ENCODE measurements at places on chromosomes 16 and 17.

GRCh38 chr16:67922221-67922620 is 9.4 kb downstream of the CTRL start:
- DNase-seq: no peak

GRCh38 chr17:29041571-29041970 is 1.4 kb upstream of the PIPOX start:
- DNase-seq: no peak

DNA sequence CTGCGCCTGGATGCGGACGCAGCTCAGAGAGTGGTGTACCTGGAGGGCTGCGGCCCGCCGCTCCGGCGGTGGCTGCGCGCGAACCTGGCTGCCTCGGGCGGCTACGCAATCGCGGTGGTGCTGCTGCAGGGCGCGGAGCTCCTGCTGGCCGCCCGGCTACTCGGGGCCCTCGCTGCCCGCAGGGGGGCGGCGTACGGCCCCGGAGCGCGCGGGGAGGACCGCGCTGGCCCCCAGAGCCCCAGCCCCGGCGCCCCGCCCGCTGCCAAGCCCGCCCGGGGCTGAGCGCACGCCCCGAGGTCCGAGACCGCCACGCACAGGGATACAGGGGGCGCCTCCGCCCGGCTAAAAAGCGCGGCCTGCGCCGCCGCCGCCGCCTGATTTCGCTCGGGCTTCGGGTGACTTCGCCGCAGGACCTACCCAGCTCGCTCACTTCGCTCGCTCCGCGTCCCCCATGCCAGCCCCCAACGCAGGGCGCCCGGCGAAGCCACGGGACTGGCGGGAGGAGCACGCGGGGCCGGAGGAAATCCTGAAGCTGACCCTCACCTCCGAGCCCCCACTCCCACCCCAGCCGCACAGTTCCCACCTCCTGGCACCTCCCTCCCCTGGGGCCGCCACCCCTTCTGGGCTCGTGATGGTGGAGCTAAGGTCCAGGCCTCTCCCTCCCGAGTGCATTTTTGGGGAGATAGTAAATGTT is 8.2 kb downstream of the PDE6G start:
- no peak for DNase-seq

DNA sequence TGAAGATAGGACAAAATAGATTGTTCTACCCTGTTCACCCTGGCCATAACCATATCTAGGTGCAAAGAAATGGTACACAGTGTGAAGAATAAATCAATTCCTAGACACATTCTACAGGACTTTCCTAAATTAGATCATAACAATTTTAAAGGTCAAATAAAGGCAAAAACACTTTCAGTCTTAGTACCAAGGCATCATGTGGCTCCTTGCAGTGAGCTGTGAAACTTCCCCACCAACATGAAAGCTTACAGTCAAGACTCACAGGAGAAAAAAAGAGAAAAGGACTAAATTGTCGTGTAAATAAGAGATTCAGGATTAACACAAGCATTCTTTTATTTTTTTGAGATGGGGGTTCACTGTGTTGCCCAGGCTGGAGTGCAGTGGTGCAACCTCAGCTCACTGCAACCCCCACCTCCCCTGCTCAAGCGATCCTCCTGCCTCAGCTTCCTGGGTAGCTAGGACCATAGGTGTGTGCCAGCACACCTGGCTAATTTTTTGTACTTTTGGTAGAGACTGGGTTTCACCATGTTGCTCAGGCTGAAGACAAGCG is 14.2 kb downstream of the NSMCE1 start:
- DNase-seq: no peak

- DNase-seq: no peak
These were observed 706.9 kb upstream of the SOX9 start for GRCh38 chr17:71413935-71414334.

DNA sequence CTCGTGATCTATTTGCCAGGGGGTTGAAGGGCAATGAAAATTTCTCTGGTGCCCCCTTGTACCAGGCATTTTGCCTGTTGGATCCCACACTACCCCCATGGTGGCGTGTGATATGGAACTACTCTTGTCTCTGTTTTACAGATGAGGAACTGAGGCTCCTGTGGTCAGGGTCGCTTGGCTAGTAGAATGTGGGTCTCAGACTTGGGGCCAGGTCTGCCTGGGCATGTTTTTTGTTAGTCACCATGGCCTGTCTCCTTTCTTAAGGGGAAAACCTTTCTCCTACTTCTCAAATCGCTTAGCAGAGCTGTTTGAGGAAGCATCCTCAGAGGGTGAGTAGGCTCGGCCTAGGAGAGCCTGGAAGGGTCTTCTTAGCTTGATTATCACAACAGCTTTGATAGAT is 51.2 kb downstream of the CLEC16A start:
- no peak for DNase-seq

DNA sequence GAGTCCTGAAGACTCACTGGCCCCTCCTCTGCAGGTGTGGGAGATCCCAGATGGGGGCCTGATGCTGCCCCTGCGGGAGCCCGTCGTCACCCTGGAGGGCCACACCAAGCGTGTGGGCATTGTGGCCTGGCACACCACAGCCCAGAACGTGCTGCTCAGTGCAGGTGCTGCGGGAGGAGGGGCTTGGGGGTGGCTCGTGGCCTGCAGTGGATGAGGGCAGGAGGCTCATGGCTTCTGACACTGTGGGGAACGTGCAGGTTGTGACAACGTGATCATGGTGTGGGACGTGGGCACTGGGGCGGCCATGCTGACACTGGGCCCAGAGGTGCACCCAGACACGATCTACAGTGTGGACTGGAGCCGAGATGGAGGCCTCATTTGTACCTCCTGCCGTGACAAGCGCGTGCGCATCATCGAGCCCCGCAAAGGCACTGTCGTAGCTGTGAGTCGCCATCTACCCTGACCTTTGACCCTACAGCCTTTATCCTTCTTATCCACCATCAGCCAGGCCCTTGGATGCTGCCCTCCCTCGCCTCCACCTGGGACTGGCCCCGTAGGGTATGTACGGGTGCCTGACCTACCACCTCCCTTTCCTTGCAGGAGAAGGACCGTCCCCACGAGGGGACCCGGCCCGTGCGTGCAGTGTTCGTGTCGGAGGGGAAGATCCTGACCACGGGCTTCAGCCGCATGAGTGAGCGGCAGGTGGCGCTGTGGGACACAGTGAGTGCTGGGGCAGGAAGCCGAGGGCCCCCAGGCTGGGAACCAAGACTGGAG is 3.6 kb downstream of the CORO1A start:
- DNase-seq: peak; percentile 73

DNA sequence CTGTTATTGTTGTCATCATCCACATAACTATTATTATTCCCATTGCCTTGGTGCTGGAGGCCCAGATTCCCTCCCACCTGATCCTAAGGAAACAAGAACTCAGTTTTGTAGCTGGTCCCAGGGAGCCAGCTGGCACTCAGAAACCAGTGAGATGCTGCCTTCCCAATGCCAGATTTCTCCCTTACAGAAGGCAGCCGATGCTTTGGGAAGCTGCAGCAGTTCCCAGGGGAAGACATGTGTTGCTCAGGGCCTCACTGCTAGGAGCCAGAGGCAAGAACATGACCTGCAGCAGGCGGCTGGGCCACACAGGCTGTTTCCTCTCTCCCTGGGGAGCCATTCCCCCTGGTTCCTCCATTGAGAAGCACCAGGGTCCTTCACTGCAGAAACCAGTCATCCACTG is 59.9 kb upstream of the GRIN2A start:
- DNase-seq: no peak

- no peak for DNase-seq
These were observed 32.0 kb downstream of the VAT1L start for GRCh38 chr16:77820340-77820739.

- DNase-seq: no peak
These were observed 122.6 kb downstream of the USP22 start for GRCh38 chr17:20920095-20920814.
